ENCODE measurements at places on chromosomes 12 and 14. TPM values are rescaled to one million over a fixed set of nuclear protein-coding genes. Genes with fewer than 3 reads are reported as not detected.
A peak's percentile ranks its signal among the peaks of the same experiment; 100 is the strongest.

DNA sequence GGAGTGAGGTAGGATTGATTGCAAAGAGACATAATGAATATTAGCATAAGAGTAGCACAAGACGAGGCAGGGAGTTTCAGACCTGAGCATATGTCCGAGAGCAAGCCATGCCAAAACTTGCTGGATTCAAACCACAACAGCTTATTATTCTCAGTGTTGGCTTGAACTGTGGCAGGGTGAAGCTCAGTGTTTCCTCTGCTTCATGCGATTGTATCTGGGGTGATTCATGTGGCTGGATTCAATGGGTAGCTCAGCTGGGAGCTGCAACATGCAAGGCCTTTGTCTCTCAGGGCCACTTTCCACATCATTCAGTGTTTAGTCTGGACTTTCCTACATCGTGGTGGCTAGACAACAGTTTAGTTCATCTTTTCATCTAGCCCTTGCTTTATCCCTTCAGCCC, 22.1 kb upstream of the E2F7 start:
- no peaks in the 10 kb centered on the region for H3K27me3 ChIP-seq
- H3K36me3 ChIP-seq = no peaks in the 10 kb centered on the region
- no peak for DNase-seq
- no peaks in the 10 kb centered on the region for H3K4me1 ChIP-seq
- H3K4me3 ChIP-seq = no peak overlapping the region

DNA sequence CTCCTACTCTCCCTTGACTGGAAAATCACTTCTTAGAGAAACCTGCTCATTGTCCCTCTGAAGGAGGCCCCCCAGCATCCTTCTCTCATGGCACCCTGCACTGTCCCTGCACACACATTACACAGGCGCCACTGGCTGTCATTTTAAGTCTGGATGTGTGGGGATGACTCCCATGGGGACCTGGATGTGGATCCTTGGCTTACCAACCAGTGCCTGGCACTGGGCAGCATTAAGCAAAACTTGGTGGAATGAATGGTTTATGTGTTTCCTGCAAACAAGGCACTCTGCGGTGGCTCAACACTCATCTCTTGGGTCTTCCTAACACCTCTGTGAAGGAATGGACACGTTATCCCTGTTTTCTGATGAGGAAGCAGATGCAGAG, 162.4 kb downstream of the RBM19 start:
- no peaks in the 10 kb centered on the region for H3K36me3 ChIP-seq
- no peaks in the 10 kb centered on the region for H3K27me3 ChIP-seq
- H3K4me3 ChIP-seq = no peak overlapping the region
- H3K27ac ChIP-seq = no peak overlapping the region
- no peaks in the 10 kb centered on the region for H3K4me1 ChIP-seq

DNA sequence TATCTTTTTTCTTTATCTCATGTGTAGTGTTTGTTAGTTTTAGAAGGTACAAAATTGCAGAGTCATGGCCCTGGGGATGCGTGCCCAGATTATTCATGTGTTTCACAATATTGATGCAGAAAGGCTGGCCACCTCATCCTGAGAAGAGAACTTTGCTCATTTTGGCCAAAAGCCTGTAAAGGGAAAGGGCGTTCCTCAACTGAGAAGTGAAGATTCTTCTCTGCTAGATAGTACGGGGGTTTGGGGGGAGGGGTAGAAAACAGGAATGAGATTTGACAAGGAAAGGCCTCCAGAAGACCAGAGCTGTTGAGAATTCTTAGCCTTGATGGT, 1.7 kb downstream of the MGST1 start:
- peak overlapping the region; percentile 47 for H3K4me3 ChIP-seq
- H3K27me3 ChIP-seq = no peaks in the 10 kb centered on the region
- H3K36me3 ChIP-seq = no peaks in the 10 kb centered on the region
- peak; percentile 95 for DNase-seq

DNA sequence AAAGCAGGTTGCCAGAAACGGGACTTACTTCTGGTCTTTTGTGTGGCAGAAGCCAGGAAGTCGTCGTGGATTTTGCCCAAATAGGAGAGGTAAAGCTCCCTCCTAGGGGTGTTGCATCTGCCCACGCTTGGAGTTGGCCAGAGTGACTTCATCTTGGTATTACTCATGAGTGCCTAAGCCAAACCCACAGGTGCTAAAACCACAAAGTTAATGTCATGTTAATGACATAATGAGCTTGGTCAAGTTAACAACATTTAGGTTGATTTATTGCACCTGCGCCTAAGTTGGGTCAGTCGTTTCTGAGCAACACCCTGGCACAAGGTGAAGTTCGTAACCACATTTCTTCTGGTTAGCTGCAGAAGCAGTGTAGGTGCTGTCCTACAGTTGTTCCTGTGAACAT, 225.2 kb downstream of the FUT8 start:
- DNase-seq = no peak
- H3K27me3 ChIP-seq = no peaks in the 10 kb centered on the region
- no peaks in the 10 kb centered on the region for H3K4me1 ChIP-seq
- H3K27ac ChIP-seq = no peak overlapping the region

- no peaks in the 10 kb centered on the region for H3K4me1 ChIP-seq
- H3K27me3 ChIP-seq = no peaks in the 10 kb centered on the region
- DNase-seq = no peak
- H3K27ac ChIP-seq = no peak overlapping the region
- no peak overlapping the region for H3K4me3 ChIP-seq
Observed at GRCh38 chr12:97801471-97802059, 339.0 kb downstream of the RMST start.

DNA sequence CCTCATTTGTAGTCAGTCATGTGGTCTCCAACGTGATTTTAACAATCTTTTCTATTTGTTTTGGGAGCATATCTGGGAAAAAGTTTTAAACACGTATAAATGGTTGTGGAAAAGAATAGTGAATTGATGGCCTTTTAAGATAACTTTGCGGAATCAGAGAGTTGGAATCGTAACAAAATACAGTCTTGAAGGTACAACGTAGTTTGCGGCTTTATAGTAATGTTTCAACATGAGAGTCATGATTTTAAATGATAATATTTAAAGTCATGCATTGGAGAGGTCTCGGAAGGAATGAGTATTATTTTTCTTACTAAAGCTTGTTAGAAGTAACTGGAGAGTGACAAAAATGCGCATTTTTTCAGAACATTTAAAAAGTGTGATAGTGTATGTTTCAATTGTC, 1.6 kb downstream of the AEBP2 start:
- peaks cover 5% of the 10 kb centered on the region for H3K36me3 ChIP-seq
- no peak for DNase-seq
- peaks cover 44% of the 10 kb centered on the region for H3K4me1 ChIP-seq
- H3K27me3 ChIP-seq = no peaks in the 10 kb centered on the region
- H3K4me3 ChIP-seq = peak overlapping the region; percentile 99
- peak overlapping the region; percentile 95 for H3K27ac ChIP-seq

DNA sequence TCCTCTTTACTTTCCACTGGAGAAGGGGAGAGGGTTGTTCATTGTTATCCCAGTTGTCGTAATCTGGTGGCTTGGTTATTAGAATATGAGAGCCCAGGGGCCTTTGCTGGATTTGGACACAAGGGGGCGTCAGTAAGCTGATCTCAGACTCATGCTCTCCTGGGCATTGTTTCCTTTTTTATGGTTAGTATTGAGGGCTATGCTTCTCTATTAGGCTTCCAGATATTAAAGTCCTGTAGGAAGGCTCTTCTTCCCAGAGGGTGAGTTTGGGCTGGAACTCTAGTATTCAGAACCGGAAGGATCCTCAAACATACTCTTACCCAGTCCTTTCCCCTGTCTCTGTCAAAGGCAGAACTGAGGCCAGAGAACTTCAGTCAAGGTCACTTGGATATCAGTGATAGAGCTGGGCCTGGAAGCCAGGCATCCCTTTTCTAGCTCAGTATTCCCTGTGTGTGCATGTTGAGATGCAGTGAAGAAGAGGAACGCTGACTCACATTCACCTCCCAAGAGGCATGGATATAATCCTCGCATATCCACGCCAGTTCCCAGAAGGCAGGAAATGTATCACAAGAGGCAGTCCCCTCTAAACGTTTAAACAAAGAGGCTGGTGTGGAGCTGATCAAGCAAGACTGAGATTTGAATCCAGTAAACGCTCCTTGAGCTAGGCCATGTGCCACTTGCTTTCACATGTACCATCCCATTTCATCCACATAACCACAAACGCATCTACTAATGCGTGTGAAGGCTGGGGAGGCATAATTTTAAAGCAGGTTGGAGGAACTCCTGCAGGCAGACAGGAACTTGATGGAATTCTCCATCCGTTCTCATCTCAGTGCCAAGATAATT, 41.6 kb downstream of the UBE3B start:
- H3K27me3 ChIP-seq = no peaks in the 10 kb centered on the region
- no peak for DNase-seq
- H3K4me3 ChIP-seq = no peak overlapping the region
- H3K36me3 ChIP-seq = peaks cover 73% of the 10 kb centered on the region
- peak overlapping the region; percentile 32 for H3K27ac ChIP-seq

SENP1 gene
- total RNA-seq = 19.2 TPM

OR10G3 gene
- not detected for total RNA-seq

GPR137C gene
- total RNA-seq = 0.39 TPM

STX2 gene
- 46.6 TPM for total RNA-seq

TMTC3 gene
- total RNA-seq = 18.7 TPM
